Astrocyte (in vitro differentiated cells and primary cell): ENCODE measurements at places on chromosomes 6 and 20. TPM values are rescaled to one million over a fixed set of nuclear protein-coding genes. Genes with fewer than 3 reads are reported as not detected.

SIM1 gene
- total RNA-seq: not detected in 2 replicates

SCRT2 gene
- not detected in 2 replicates for total RNA-seq

PRPF6 gene
- total RNA-seq: 52.3 and 52.6 TPM in 2 replicates

DCDC2 gene
- 3.2 and 4.5 TPM in 2 replicates for total RNA-seq

GPR63 gene
- total RNA-seq: 1.6 and 1.8 TPM in 2 replicates

SLA2 gene
- total RNA-seq: 0.14 TPM in 1 of 2 replicates, not detected in the other

NRN1 gene
- total RNA-seq: 0.82 and 1.0 TPM in 2 replicates

SLC17A2 gene
- total RNA-seq: not detected in 2 replicates

QKI gene
- 202 and 204 TPM in 2 replicates for total RNA-seq

SLC4A11 gene
- total RNA-seq: 3.9 and 6.6 TPM in 2 replicates

MROH8 gene
- total RNA-seq: 1.2 and 1.3 TPM in 2 replicates

MUC21 gene
- not detected in 2 replicates for total RNA-seq

IL17A gene
- not detected in 2 replicates for total RNA-seq

LATS1 gene
- 25.6 and 27.9 TPM in 2 replicates for total RNA-seq

CYP21A2 gene
- 0.11 and 0.46 TPM in 2 replicates for total RNA-seq

CASS4 gene
- total RNA-seq: 2.3 and 2.5 TPM in 2 replicates

PDYN gene
- total RNA-seq: not detected in 2 replicates

SCUBE3 gene
- 8.5 and 10.1 TPM in 2 replicates for total RNA-seq

PPIL6 gene
- total RNA-seq: 1.6 and 1.7 TPM in 2 replicates

JPH2 gene
- total RNA-seq: 18.1 and 18.5 TPM in 2 replicates

SIGLEC1 gene
- not detected in 2 replicates for total RNA-seq

GRIK2 gene
- total RNA-seq: 2.5 and 2.8 TPM in 2 replicates

LAMA4 gene
- 2.0 and 5.0 TPM in 2 replicates for total RNA-seq

PNPLA1 gene
- not detected in 2 replicates for total RNA-seq

CAGE1 gene
- 0.10 and 0.30 TPM in 2 replicates for total RNA-seq

SNX5 gene
- total RNA-seq: 78.0 and 95.1 TPM in 2 replicates

COX4I2 gene
- not detected in 2 replicates for total RNA-seq

HEY2 gene
- 1.0 and 2.4 TPM in 2 replicates for total RNA-seq

PCMTD2 gene
- total RNA-seq: 37.8 and 40.0 TPM in 2 replicates

STK38 gene
- total RNA-seq: 53.9 and 54.1 TPM in 2 replicates

TRIM40 gene
- total RNA-seq: not detected in 2 replicates

COQ3 gene
- total RNA-seq: 3.7 and 5.0 TPM in 2 replicates

FLRT3 gene
- 6.9 and 14.6 TPM in 2 replicates for total RNA-seq

BPI gene
- not detected in 2 replicates for total RNA-seq

CLPSL2 gene
- not detected in 2 replicates for total RNA-seq

BPIFB1 gene
- total RNA-seq: not detected in 2 replicates

CBLN4 gene
- not detected in 2 replicates for total RNA-seq

ATP6V1G2 gene
- total RNA-seq: 2.6 and 3.4 TPM in 2 replicates

FAM217A gene
- total RNA-seq: not detected in 2 replicates

SPATA25 gene
- 0.67 and 1.7 TPM in 2 replicates for total RNA-seq

USP49 gene
- 3.8 and 5.5 TPM in 2 replicates for total RNA-seq

GGTLC1 gene
- total RNA-seq: not detected in 2 replicates

NPBWR2 gene
- total RNA-seq: not detected in 2 replicates

RBM12 gene
- 78.1 and 88.4 TPM in 2 replicates for total RNA-seq

UBE2V1 gene
- 136 and 139 TPM in 2 replicates for total RNA-seq

RIMS4 gene
- total RNA-seq: 0.48 and 0.53 TPM in 2 replicates

IGF2R gene
- total RNA-seq: 172 and 173 TPM in 2 replicates

HLA-B gene
- total RNA-seq: 1,493 and 2,082 TPM in 2 replicates

FNDC11 gene
- 0.19 and 0.20 TPM in 2 replicates for total RNA-seq

PHACTR3 gene
- 0.14 TPM in 1 of 2 replicates, not detected in the other for total RNA-seq

ZNF133 gene
- total RNA-seq: 10.7 and 12.5 TPM in 2 replicates

KIAA0408 gene
- total RNA-seq: 17.5 and 19.6 TPM in 2 replicates

MAP7 gene
- total RNA-seq: 2.8 and 3.3 TPM in 2 replicates

CCN6 gene
- total RNA-seq: not detected in 2 replicates

LAMA5 gene
- 285 and 350 TPM in 2 replicates for total RNA-seq
